ENCODE measurements at places on chromosomes 2 and 18. TPM values are rescaled to one million over a fixed set of nuclear protein-coding genes. Genes with fewer than 3 reads are reported as not detected.

SPATS2L gene
- 58.3 TPM for total RNA-seq

UGT1A10 gene
- not detected for total RNA-seq

SERPINB4 gene
- total RNA-seq, result not detected

DNAH6 gene
- 0.06 TPM for total RNA-seq

SERPINB10 gene
- not detected for total RNA-seq

AMER3 gene
- total RNA-seq, result not detected

TTN gene
- 2.0 TPM for total RNA-seq
